ENCODE measurements at places on chromosomes 5 and 9.

DNA sequence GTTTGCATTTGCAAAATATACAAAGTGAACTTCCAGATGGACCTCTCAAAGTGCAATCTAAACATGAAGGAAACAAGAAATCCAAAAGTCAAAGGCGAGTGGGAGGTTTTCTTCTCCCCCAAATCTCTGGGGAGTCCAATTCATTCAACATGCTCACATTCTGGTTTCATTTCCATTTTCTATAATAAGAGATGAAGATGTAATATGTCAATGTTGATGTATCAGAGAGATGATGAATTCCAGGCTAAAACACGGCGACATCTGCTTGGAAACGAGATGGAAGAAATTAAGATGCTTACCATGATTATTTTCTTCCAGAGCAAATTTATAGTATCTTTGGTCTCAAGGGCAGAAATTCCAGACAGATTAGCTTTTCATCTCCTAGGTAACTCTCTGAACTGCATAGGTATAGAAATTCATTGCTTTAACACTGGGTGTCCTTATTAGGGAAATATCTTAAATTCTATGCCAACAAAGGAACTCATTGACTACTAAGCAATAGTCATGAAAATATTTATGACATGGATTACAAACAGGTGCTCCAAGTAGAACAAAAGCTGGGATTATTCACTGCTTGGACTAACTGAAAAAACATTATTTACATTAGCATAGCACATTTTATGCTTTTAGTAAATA, 287.9 kb downstream of the SEC61B start:
- DNase-seq, result no peak

DNA sequence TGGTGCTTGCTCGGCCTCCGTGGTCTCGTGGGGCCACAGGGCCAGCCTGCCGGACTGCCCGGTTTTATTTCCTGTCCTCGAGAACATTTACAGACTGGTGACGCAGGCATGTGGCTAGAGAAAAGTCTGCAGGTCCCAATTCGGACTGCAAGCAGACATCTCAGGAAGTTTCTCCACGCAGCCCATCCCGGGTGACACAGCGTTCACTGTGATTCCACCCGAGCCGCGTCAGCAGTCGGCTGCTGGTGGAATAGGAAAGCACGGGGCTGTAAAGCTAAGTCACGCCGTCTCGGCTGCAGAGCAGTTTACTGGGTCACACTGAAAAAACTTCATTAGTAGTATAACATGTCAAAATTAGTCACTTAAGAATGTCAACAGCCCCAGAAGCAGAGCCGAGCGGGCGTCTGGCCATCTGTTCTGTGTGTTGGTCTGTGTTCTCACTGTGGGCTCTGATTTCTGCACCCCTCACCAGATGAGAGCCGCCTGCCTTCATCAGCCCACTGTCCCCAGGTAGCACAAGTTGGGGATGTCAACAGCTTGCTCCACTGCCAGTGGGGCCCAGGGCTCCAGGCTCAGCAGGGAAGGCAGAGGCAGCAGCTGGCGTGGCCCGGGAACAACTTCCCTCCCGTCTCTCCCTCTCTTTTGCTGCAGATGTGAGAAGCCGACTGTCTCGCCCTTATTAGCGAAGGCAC, 363.7 kb downstream of the IRX2 start:
- no peak for DNase-seq

DNA sequence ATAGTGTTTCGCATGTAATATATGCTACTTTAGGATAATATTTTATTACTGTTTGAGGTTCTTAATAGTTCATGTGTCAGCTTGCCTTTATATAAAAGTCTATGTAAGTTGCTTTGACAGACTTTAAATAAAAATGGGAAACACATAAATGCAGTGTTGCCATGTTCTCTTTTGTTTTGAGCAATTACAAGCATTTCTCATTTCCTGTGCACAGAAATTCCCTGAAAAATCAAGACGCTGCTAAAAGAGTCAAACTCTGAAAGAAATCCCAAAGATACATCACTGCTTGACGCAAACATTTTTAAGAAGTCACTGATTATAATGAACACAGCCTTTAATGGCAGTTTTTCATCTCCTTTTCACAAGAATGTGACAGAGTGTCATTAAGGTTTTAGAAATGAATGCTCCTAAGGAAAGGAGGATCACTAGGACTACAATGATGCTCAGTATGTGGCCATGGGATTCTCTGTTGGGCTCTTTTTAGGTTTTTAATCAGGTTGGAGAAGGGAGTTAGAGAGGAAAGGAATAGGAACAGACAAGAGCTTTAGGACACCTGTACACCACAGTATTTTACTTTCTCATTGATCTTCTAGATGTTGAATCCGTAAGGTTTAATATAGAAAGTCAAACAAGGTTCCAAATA, 29.4 kb downstream of the ZCCHC7 start:
- DNase-seq, result no peak

DNA sequence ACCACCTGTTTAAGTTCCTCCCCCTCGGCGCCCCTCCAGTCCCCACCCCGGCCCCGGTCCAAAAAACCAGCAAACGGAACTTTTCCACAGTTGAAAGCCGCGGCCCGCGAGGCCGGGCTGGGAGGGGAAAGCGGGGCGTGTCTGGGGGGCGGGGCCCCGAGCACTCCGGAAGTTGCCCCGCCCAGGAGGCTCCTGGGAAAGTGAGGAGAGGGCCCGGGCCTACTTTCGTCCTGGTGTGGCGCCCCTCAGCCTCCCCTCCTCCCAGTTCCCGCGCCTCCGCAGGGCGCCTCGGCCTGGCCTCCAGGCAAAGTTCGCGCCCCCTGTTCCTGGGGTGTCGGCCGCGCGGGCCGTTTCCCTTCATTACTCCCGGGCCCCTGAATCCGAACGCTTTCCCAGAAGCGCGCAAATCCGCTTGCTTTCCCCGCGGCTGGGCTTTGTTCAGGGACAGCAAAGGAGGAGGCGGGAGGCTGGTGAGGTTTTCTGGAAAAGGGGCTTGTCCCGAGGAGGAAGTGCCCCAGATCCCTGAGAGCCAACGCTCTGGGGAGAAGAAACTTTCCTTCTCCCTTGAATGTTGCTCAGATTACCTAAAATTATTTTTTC, 4.5 kb upstream of the DMRT3 start:
- no peak for DNase-seq

DNA sequence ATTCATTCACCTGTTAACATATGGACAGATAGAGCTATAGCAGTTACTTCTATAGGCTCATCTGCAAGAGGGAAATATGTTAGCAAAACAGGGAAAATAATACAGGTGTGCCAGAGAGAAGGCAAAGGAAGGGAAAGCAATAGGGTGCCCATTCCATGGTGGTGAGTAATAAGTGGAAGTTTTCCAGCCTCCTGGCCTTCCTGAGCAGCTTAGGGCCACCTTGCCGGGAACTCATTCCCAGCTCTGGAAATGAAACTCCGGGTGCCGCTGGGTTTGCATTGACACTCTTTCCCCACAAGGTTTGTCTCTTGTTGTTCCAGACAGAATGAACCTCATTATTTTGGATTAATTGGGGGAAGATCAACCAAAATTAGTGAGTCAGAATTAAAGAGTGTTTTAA, 58.4 kb downstream of the SLC1A3 start:
- DNase-seq, result no peak

DNA sequence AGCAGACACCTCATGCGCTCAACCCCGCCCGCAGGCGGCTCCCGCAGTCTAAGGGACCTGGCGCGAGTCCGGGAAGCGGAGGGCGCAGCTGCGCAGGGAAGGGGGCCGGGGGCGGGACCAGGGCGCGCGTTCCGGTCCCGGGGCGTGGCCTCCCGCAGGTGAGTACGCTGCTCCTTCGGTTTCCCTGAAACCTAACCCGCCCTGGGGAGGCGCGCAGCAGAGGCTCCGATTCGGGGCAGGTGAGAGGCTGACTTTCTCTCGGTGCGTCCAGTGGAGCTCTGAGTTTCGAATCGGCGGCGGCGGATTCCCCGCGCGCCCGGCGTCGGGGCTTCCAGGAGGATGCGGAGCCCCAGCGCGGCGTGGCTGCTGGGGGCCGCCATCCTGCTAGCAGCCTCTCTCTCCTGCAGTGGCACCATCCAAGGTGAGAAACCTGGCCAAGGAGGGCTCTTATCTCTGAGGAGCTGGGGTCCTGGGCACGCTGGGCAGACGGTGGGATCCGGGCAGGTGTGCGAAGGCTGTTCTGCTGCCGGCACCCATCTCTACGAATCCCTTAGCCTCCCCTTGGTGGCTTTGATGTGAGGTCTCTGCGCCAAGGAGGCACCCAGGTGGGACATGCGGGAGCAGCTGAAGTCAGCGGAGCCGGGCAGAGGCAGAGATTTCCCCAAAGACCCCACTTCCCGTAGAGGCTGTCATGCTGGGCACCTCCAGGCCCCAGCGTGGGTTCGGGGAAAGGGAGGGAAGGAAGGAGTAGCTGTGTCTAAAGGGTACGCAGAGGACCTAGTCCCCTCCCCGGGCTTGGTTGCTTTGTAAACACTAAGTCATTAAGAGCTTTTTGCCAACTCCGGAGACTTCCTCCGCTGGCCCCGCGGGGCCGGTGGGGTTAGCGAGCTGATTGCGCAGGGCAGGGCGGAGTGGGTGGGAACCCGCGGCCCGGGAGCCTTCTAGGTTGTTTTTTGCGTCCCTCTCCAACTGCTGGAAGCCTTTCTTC, at the start of gene F2RL1:
Gene F2RL1, plus strand, starts transcription at position 187 of the 988 bp plus-strand sequence. Its CDS starts 153 bp downstream, at position 340.
- DNase-seq, result peak; percentile 19

DNA sequence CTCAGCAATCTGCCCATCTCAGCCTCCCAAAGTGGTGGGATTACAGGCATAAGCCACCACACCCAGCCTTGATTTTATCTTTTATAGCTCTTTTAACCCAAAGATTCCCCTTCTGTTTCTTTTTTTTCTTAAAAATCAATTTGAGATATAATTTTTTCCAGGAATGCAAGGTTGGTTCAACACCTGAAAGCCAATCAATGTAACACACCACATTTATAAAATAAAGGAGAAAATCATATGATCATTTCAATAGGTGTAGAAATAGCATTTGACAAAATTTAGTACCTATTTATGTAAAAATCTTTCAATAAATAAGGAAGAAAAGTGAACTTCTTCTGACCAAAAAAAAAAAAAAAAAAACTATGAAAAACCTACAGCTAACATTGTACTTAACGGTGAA, 3.7 kb upstream of the ASS1 start:
- no peak for DNase-seq

- DNase-seq, result no peak
These were observed 2.8 kb upstream of the GPR150 start for GRCh38 chr5:95617057-95617456.

DNA sequence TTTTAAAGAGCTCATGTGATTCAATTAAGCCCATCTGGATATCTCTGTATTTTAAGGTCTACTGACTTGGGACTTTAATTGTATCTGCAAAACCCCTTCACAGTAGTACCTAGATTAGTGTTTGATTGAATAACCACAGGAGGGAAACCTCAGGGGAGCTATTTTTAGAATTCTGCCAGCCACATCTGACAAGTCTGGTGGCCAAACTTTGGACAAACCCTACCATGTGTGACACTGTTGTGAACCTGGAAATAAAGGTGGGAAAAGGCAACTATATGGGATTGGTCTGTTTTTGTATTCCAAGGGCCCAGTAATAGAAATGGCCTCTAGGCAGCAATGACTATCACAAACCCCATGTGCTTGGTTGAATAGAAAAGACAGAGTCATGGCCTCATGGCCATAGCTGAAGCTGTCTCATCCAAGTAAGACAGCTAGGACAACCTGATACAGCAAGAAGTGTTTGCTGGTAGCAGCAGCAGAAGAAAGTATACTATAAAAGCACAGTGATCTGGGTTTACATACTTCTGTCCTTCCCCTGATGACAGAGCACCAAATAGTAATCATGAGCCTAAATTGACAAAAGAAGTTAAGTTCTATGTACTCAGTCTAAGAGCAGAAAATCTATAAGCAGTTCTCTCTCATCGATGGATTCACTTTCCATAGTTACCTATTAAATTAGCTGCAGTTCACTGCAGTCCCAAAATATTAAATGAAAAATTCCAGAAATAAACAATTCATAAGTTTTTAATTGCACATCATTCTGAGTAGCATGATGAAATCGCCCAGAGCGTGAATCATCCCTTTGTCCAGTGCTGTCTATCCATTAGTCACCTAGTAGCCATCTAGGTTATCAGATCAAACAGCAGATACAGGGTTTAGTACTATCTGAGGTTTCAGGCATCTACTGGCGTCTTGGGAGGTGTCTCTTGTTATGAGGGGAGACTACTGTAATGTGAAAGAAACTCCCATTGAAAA, 189.8 kb downstream of the ARHGAP26 start:
- no peak for DNase-seq

DNA sequence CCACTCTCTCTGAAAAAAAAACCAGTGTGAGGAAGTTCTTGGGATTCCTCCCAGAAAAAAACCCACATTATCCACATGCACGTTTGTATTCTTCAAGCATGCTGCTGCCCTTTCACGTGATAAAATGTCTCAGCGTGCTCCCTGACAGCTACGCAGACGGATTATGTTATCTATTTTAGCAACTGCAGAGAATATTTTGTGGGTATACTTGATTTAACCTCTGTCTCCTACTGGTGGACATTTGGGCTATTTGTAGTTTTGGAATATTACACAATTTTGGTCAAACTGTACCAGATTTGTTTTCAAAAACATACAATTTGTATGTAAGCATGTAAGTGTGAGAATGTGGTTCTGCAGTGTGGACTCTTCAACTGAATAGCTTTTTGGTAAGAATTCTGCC, 10.7 kb downstream of the PRRC2B start:
- DNase-seq, result no peak

DNA sequence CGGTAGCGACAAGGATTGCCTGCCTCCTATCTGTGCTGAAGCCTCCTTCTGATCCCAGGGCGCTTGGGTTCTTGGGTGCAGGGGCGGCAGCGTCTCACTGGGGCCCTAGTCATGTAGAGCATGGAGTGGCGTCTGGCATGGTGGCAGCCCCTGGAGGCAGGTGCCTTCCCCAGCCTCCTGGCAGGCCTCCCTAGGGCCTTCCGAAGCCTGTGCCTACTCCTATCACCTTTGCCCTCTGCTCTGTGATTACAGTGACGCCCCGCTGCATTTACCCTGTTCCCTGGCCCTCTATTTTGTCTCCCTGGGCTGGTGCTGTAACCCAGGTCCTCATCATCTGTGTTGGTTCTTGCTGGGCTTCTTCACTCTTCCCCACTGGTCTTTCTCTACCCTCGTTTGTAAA, 3.8 kb downstream of the SRD5A1 start:
- no peak for DNase-seq

DNA sequence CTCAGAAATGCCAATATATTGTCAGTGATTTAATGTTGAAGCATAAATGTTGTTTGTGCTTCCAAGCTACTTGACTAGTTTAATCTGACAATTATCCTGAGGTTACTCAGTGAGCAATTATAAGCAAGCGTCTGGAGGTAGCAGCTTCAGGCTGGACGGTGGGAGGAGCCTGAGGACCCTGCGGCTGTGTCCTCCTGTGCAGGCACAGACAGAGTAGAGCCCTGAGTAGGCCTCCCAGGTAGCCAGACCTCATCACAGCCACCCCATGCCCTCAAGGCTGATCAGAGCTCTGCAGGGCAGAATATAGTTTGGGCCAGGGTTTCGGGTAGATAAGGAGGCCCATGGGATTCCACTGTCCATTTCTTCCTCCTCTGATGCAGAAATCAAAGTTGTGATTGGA, 153.6 kb downstream of the DRD1 start:
- no peak for DNase-seq

Measured in stimulated activated CD8-positive, alpha-beta memory T cell treated with anti-CD3 and anti-CD28 coated beads, Interleukin-7, amount 100 ng/mL, for 24 hours (primary cell).